ENCODE measurements at places on chromosomes 2 and 18.

DNA sequence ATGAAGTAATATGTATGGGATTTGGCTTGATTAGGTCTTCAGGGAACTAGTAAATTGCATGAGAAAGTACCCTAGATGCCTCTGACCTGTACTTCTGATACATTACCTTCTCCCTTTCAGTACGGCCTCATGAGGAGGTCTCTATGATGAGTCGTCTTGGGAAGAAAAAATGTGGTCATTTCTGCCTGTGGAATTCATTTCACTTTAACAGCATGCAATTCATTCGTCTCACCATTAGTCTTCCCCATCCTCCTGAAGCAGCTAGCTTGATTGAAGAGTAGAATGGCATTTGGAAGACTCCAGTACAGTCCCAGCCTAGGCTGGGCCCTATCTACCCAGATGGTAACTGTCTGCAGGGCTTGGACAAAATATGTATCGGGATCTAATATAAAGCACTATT is 52.2 kb downstream of the TMX3 start:
- DNase-seq, result no peak

GRCh38 chr2:68172990-68173700 is 15.5 kb downstream of the PNO1 start:
- DNase-seq, result no peak

DNA sequence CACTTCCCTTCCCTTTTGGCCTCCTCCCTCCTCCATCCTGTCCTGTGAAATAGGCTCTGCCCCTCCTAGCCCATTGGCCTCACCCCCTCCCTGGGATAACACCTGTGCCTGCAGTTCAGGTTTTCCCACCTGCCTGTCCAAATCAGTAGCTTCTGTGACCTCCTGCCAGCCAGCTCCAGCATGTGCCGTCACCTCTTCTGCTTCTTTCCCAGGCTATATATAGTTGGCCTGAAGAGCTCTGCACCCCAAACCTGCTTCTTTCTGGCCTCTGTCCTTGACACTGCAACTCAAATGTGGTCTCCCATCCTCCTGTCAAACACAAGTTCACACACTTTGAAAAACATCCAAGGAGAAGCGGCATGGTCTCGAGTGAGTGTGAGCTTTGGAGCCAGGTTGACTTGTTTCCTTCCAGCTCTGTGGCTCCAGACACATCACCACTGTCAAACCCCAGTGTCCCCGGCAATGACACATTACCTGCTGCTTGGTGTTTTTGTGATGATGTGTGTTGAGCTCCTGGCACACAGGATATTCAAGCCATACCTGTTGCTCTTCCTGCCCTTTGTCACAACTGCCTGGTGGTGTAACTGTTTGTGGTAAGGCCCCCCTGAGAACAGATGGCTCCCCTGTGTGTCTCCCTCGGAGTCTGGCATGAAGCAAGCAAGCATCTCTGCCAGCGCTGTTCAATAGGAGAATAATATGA is 143.6 kb upstream of the DAPL1 start:
- DNase-seq, result no peak

- no peak for DNase-seq
Observed at GRCh38 chr2:181483211-181483610, 26.0 kb downstream of the ITGA4 start.

- DNase-seq, result no peak
Observed at GRCh38 chr2:98508709-98509066, 64.0 kb downstream of the INPP4A start.

DNA sequence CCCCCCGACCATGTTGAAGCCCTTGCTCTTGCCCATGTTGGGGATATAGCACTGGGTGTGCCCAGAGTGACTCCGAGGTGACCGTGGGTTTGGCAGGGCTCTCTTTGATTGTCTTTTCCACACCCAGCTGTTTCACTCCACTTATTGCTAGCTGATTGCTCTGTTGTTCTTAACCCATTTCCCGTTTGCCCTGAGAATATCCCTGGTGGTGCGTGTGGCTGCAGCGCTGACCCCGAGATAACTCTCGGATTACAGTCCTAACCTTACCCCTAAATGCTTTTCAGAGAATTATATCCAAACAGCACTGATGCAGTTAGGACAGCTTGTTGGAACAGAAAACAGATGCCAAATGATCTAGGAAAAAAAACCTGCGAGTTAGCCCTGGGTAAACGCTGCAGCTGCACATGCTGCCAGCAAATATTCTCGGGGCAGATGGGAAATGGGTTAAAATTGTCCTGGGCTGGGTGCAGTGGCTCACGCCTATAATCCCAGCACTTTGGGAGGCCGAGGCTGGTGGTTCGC is 34.3 kb upstream of the SNORC start:
- no peak for DNase-seq

DNA sequence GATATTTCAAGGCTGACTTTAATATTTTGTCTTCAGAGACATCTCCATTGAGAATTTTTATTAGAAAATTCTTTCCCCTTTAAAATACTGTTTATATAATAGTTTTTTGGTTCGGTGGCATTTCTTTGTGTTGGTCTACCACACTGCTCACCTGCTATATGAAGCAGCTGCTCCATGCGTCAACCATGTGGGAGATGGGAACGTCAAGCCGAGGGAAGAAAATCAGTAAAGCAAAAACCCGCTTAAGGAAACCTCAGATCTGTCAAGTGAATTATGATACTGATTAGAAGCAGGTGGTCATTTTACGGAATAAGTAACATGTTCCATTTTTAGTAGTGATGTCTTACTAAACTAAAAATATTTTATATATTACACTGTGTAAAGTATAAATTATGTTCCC is 5.6 kb upstream of the TMEM17 start:
- DNase-seq, result no peak

- DNase-seq, result no peak
Observed at GRCh38 chr2:178119179-178119922, 7.1 kb downstream of the RBM45 start.

- DNase-seq, result no peak
Observed at GRCh38 chr2:126657148-126657635, 1.2 kb downstream of the GYPC start.

DNA sequence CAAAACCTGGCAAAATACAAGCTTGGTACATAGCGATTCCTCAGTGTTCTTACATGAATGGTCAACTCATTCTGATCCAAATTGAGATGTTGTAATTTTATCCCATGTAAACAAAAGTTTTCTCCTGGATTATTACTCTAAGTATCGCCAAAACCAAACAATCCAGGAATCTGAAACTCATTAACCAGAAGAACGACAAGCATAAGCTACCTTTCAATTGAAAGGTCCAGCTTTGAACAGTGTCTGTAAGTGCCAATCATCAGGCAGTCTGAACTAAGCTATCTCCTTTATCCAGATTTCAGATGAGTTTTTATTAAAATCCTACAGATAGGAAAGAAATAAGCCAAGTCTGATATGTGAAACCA is 2.4 kb downstream of the MEX3C start:
- no peak for DNase-seq

DNA sequence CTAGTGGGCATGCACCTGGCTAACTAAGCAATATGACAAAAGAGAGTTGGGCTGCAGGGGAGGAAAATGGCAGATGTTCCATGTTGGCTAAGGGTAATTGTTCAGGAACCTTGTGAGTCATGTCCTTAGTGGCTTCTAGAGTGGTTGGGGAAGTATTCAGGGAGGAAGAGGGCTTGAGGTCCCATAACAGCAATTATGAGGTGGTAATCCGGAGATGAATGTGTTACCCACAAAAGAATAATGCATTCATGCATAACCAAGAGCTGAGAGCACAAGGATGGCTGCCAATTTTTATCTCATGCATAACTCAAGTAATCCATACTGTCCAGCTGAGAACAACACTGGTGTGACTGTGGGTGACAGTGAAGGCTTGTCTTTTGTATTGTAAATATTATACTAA is 42.9 kb downstream of the TMEFF2 start:
- no peak for DNase-seq

DNA sequence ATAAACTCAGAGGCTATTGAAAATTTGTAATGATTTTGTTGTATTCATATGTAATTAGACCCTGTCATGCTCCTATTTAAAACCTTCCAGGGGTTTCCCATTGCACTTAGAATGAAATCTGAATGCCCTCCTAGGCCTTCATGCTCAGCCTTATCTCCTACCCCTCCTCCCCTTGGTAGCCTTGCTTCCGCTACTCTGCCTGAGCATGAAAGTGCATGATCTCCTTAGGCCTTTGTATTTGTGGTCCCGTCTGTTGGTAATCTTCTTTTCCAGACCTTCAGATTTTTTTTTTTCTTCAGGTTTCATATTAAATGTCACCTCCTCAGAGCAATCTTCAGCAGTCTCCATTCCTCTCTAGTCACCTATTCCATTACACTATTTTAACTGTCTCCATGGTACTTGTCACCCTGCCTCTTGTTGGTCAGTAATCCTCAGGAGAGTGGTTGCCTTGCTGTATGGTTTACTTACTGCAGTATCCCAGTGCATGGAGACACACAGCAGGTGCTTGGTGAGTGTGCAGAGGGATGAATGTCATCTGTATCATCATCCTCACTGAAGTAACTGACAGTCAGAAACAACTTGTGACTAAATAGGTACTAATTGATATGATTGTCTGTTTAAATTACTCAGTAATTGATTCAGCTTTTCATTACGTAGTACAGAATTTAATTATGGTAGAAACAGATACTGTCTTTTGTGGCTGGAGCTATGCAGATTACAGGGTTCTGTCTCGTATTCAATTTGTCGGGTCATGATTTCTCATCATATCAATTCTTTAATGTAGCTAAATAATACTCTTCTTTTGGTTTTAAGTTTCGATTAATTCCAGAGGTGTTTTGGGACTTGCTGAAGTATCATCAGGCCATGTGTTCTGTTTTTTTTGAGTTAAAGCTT is 63.9 kb downstream of the PHLPP1 start:
- no peak for DNase-seq
